ENCODE measurements at places on chromosomes 7 and 10.

GRCh38 chr10:74824184-74824899, 2.1 kb upstream of the KAT6B start:
- DNase-seq, result no peak

- no peak for DNase-seq
These were observed 12.3 kb upstream of the GATA3 start for GRCh38 chr10:8041992-8042720.

DNA sequence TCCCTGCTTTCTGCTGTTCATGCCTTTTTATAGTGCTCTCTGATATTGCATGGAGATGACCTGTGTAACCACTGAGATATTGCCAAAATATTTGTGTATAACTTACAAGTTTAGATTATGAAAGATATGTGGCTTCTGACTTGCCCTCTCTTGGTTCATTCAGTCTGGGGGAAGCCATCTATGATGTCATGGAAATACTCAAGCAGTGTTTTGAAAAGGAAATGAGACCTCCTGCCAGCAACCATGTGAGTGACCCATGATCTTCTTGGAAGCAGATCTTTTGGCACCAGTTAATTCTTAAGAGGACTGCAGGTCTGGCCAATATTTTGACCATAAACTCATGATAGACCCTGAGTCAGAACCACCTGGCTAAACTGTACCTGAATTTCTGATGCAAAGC, 183.0 kb downstream of the THSD7A start:
- no peak for DNase-seq

DNA sequence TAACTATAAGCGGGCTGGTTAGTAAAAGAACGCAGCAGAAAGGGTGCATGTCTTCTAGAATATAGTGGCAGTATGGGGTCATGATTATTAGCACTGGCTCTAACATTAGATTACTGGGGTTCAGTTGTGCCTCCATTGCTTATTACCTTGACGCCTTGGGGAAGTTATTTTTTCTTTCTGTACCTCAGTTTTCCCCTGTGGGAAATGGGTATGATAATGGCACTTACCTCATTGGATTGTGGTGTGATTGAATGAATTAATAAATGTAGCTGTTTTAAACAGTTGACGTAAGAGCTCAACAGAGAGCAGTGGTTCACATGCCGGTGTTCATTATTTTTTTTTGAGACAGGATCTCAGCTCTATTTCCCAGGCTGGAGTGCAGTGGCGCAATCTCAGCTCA, 116.5 kb downstream of the LRRC4 start:
- no peak for DNase-seq

DNA sequence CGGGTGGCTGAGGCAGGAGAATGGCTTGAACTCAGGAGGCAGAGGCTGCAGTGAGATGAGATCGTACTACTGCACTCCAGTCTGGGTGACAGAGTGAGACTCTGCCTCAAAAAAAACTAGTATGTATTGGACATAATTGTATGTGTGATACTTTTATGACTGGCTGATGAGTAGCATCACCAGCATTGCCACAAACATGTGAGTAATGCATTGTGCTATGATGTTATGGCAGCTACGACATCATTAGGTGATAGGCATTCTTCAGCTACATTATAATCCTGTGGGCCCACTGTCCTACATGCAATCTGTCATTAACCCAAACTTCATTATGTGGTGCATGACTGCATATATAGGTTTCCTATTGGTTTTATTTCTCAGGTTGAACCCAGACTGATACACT, 352.4 kb downstream of the GALNT17 start:
- DNase-seq, result no peak

DNA sequence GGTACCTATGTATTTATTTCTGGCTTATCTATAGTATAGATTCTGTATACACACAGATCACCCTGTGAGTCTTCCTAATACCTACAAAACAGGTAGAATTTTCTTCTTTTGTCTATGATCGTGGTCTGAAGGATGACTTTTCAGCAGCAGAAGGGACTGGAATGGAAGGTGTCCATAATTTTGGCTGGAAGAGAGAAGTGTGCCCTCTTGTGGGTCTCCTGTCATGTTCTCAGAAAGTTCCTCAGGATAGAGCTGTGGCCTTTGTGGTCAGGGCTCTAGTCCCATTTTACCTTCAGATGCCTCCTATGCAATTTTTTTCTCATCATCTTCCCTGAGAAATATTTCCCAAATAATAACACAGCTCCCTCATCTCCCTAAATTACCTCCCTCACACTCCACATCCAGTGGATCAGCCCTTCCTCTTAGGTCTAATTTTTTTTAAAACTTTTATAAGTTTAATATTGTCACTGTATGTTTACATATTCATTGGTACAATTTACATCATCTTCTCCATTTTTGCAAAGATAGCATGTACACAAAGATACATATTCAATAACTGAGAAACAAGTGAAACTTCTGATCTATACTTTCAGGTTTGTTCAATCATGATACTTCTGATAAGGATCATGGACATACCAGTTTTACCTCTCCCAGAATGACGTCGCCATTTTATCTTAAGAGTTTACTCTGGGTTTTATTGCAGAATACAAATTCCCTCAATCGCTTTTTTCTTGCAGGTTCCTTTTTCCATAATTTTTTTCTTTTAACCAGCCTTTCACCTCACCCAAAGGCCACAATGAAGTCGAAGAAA, 112.7 kb downstream of the REEP3 start:
- no peak for DNase-seq

GRCh38 chr10:16756561-16757221, 60.5 kb downstream of the RSU1 start:
- no peak for DNase-seq

DNA sequence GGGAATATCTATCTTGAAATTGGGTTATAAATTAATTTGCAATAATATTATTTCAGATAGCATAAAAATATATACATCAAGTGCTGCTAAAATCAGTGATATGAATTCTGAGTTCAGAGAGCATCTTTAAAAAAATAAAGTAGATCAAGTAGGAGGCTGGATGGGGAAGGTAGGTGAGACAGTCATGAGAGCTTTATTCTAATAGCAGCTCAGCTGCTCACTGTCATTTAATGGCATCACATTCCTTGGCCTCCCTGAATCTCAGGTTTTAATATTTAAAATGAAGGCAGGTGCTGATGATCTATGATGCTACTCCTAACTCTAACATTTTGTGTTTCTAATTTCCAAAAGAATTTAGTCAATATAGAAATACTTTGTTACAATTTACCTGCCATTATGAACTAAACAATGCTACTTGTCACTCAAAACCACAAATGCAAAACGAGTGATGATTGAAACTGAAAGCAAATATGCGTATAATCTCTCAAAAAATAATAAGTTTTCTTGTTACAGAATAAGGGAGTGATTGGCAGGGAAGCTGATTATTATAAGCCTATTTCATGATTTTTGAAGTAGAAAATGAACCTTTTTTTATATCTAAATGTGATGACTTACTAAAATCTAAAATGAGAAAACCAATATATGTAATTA, 147.6 kb upstream of the CSTF2T start:
- DNase-seq, result no peak

- no peak for DNase-seq
These were observed 3.0 kb upstream of the HOXA1 start for GRCh38 chr7:27098578-27099451.

GRCh38 chr7:16867328-16867727, 14.5 kb downstream of the AGR3 start:
- no peak for DNase-seq

DNA sequence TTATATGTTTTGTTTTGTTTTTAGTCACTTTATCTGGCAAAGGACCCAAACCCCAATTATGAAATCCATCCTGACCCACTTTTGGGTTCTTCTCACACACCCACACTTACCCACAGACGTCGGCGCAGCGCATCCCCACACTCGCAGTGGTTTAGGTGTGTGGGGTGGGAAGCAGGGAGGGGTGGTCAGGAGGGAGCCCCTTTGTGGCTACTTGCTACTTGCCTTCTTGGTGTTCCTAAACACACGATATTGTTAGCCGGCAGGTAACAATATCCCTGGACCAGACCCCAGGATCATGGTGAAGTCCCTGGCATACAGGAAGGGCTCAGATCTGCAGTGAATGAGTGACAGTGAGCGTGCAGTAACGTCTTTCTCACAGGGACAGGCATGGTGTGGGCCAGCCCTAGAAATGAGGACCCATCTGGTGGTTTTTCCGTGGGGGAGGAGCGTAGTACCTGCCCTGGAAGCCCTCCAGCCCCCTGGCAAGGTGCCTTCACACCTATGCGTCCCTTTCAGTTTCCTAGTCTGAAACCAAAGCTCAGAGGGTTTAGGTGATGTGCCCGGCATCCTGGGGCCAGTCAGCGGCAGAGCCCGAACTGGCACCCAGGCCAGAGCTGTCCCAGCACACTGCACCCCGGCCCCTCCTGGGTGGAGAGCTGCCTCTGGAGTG, 4.4 kb downstream of the SPOCK2 start:
- DNase-seq, result no peak

- no peak for DNase-seq
These were observed 13.5 kb upstream of the CSGALNACT2 start for GRCh38 chr10:43124574-43125273.

DNA sequence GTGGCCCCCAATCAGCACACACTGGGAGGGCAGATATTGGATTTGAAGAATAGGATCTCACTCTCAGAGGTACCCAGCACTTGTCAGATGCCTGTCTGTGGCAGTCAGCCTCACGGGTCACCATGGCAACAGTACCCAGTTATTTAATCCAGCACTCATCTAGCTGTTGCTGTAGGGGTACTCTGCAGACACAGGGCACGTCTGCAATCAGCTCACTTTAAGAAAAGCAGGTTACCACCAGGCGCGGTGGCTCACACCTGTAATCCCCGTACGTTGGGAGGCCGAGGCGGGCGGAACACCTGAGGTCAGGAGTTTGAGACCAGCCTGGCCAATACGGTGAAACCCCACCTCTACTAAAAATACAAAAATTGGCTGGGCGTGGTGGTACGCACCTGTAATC, 11.9 kb downstream of the SFXN4 start:
- DNase-seq, result no peak

GRCh38 chr7:318476-318875, 28.5 kb downstream of the FOXL3 start:
- DNase-seq, result no peak

DNA sequence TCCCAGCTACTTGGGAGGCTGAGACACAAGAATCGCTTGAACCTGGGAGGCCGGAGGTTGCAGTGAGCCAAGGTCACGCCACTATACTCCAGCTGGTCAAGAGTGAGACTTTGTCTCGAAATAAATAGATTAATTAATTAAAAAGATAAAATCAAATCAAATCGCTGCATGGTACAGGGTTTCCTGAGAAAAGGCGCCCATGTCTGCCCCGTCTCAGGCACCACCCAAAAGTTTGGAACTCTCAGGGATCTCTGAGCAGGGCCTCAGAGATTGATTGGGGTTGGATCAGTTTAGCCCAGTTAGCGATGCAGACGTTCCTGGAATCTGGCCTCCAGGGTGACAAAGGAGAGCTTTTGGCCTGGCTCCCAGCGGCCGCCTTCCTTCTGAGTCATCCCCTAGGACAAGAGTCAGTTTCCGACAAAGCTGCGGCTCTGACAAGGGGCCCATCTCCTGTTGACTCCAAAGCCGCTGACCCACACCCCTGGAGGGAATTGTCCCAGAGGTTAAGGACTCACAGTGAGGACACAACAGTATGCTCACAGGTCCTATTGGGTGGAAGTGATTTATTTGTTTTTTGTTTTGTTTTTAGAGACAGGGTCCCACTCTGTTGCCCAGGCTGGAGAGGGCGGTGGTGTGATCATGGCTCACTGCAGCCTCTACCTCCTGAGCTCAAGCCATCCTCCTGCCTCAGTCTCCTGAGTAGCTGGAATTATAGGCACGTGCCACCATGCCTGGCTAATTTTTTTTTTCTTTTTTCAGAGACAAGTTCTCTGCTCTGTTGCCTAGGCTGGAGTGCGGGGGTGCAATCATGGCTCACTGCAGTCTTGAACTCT, 6.8 kb downstream of the ORAI2 start:
- no peak for DNase-seq

- DNase-seq, result no peak
These were observed 705.6 kb downstream of the PARD3 start for GRCh38 chr10:34109495-34109894.

GRCh38 chr7:2065528-2065927, 167.2 kb downstream of the MAD1L1 start:
- DNase-seq, result no peak

GRCh38 chr7:150365673-150366398, 2.8 kb upstream of the REPIN1 start:
- no peak for DNase-seq

GRCh38 chr7:7696458-7697119, 21.8 kb downstream of the RPA3 start:
- DNase-seq, result no peak

GRCh38 chr10:33660329-33660728, 325.9 kb upstream of the NRP1 start:
- DNase-seq, result no peak

DNA sequence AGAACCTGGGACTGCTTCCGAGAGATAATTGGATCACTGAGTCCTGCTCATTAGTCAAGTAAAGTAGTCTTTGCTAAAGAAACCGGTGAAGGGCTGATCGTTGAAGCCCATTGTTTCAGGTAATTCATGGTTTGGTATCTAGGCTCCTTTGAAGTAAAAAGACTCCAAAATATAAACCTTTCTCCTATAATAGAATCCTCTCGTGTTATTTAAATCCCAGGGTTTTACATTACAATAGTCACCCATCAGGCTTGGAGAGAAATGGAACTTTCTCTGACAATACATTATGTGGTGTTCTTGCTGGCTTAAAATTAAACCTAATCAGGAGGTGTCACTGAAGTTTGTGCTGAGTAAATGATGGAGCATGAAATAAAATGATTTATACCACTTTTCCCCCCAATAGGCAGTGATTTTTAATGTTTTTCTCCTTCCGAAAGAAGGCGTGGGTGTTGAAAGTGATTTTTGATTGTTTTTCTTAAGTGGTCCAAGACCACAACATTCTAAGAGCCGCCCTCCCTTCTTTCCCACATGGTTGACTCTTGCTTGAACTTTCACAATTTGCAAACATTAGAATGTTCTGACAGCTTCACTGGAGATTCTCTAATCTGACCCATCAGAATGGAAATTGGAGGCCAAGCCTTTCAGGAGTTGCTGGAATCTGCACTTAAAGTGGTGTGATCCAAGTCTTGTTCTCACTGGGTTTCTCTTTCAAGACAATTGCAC, 44.2 kb downstream of the LRMDA start:
- no peak for DNase-seq

- DNase-seq, result no peak
These were observed 31.4 kb downstream of the ZNF438 start for GRCh38 chr10:31000071-31000782.

GRCh38 chr7:91416155-91416865, 152.1 kb downstream of the FZD1 start:
- no peak for DNase-seq

- DNase-seq, result no peak
These were observed 22.2 kb upstream of the TPST1 start for GRCh38 chr7:66182920-66183319.

DNA sequence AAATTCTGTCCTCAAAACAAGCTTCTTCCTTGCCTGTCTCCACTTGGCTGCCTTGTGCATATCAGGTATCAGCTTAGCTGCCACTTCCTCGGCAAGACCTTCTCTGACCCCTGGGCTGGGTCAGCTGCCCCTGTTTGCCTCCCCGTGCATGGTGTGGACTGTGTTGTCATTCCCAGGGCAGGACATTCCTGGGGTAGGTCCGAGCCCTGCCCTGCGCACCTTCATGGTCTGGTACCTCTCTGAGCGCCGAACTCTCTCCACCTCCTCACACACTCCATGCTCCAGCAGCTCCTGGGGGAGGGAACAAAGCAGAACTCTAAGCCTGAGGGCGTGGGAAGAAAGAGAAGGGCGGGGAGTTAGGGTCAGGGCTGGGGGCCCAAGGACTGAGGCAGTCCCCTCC, 3.8 kb downstream of the POLM start:
- no peak for DNase-seq

Measured in esophagus squamous epithelium (tissue), 5 donors.